ACHN (cell line): ENCODE measurements at places on chromosomes 2 and 18.

GRCh38 chr2:101729521-101730190, 32.1 kb downstream of the MAP4K4 start:
- DNase-seq, result no peak

DNA sequence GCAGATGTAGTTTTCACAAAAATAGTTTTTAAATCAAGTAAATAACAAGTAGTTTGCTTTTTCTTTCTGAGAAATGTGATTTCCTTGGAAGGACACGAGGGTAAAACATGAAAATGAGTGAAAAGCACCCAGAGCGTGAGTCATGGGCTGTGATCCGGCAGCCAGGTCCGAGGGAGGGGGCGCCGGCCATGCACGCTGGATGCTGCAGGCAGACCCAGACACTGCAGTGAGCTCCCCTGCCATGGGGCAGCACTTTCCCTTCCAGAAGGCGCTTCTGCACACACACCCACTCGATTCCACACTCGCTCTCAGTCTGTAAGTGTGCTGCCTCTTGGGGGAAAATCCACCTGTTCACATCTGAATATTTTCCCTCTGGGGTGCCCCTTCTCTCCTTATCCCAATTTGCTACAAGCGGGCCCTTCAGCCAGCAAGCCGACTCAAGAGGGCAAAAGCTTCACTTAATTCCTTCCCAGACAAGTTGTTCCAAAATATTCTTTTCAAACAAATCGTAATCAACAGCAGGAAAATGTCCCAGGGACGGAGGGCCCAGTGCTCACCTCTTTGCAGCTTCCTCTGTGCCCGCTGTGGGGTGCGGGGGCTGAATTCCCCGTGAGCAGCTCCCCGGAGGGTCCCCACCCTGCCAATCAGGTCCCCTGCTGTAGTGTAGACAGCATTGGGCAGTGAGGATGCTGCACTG, 87.0 kb upstream of the ID2 start:
- DNase-seq, result no peak

- no peak for DNase-seq
Measured at GRCh38 chr18:74472312-74472711, 15.2 kb upstream of the DIPK1C start.

DNA sequence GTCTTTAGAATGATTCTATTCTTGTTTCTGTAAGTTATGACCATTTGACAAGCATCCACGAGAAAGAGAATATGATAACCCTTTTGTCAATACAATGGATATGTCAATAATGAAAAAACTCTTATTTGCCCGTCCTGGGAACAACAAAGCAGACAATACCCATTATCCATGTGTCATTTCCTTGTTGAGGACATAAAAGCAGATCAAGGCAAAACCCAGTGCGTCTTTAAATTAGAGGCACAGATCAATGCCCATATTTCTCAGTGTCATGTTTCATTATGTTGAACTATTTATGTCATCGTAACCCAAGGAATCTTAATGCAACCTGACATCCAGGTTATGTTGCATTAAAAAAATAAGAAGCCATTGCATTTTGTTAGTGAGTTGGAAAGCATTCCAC, 365.0 kb upstream of the CELF4 start:
- no peak for DNase-seq

DNA sequence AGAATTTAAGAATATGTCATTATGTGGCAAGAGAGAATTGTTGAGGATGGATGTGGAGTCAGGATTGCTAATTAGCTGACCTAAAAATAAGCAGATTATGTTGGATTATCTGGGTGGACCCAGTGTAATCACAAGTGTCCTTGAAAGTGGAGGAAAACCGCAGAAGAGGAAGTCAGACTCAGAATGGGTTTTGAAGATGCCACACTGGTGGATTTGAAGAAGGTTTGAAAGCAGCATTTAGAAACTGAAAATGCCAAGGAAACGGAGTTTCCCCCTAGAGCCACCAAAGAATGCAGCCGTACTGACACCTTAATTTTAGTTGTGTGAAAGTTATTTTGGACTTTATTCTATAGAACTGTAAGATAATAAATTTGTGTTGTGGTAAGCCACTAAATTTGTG, 41.6 kb upstream of the DPP10 start:
- DNase-seq, result no peak
